Kasumi-1 (cell line): ENCODE measurements at places on chromosomes 7 and 10.

- DNase-seq: no peak
Measured at GRCh38 chr10:7610026-7610425, 56.7 kb downstream of the ITIH5 start.

GRCh38 chr10:19904202-19904661, 88.0 kb downstream of the PLXDC2 start:
- no peak for DNase-seq

GRCh38 chr7:77548206-77548605, 11.1 kb downstream of the PTPN12 start:
- no peak for DNase-seq

DNA sequence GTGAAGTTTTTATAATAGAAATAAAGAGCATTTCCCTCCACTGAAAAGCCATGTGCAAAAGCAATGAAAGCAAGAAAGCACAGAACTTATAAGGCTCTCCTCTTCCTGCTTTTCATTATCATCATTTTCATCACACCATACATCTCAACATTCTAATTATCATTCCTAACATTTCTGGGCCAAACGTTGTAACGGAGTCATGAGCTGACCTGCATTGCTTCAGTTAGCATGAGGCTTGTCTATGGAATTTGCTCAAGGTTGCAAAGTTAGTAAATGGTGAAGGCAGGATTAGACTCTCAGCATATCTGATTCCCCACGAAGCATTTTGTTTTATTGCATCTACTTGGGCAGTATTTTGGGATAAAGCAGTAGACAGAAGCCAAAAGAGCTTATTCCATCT, 11.4 kb downstream of the SCIN start:
- DNase-seq: no peak

- peak; percentile 93 for DNase-seq
Measured at GRCh38 chr10:121838931-121839330, 88.9 kb downstream of the ATE1 start.

DNA sequence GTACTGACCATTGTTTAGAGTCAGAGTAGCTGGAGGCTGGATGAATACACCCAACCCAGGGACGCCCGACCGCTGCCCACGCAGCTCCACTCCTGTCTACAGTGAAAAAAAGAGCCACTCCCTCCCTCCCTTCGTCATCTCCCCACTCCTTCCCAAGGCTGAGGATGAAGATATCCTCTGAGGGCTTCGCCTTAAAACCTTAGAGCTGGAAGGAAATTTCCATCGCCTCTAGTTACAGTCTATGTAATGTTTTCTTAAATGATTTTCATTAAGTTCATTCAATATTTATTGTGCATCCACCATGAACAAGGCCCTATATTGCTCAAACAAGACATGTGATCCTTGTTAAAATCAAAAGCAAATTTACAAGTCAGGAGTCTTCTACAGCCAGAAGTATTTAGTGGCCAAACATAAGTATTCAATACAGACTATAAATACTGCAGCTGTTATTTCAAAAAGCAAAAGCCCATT, 11.3 kb upstream of the SLIT1 start:
- no peak for DNase-seq

GRCh38 chr7:39624442-39624807, 1.1 kb downstream of the RALA start:
- DNase-seq: no peak

GRCh38 chr10:86266446-86267242, 100.0 kb downstream of the GRID1 start:
- no peak for DNase-seq

DNA sequence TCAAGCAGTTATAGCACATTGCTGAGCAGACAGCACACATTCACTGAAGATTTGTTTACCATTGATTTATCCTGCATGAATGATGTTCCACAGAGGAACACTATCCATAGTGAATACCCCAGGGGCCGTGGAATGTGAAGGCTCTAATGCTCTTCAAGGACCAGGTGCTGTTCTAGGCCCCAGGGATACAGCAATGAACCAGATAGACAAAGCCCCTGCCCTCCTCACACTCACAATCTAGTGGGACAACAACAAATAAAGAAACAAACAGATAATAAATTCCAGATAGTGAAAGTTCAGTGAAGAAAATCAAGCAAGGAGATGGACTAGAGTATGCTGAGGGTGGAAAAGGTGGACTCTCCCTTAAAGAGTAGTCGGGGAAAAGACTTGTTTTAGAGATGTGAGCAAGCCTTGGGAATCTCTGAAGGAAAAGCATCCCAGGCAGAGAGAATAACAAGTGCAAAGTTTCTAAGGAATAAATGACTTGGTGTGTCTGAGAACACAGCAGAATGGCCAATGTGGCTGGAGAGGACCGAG, 117.7 kb downstream of the CCDC71L start:
- DNase-seq: no peak

DNA sequence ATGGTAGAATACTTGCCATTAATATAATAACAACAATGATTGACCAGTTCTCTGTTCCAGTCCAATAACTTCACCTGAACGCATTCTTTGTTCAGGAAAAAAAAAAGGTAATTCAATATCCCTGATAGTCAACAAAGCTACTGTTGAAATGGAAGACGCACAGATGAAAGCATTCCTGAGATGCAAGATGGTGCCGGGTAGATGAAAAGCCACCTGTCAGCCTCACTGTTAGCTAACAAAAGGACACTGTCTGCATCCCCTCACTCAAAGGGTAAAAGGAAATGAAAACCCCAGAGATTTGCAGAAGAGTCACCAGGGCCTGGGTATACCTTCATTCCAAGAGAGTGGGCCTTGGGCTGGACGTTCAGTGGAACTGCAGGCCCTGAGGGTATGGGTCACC, 357.4 kb downstream of the PLXNA4 start:
- no peak for DNase-seq

DNA sequence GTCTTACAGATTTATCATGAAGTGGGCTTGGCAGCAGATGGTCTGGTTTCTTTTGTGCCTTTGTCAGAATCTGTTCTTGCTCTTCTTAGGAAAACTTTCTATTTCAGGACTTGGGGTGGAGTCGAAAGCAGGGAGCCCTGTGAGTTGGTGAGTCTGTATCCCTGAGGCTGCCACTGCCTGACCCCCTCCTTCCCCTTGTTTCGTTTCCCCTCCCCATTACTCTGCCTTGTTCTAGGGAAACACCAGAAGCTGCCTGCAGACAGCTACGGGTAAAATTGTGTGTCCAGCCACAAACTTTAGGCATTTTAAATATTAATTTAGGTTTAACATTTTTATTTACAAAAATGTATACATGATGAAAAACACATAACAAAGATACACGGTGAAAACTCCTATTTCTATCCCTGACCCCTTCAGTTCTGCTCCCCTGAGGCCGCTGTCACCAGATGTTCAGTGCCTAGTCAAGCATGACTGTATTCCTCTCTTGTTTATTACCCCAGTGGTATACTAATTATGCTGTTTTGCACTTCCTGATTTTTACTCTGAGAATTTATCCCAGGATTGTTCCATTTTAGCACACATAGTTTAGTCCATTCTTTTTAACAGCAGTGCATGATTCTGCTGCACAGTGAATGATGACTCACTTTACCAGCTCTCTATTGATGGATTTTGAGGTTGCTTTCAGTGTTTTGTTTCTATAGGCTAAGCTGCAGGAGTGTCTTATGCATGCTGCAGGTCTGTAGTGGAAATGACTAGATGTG, 9.1 kb downstream of the TSPAN14 start:
- no peak for DNase-seq

DNA sequence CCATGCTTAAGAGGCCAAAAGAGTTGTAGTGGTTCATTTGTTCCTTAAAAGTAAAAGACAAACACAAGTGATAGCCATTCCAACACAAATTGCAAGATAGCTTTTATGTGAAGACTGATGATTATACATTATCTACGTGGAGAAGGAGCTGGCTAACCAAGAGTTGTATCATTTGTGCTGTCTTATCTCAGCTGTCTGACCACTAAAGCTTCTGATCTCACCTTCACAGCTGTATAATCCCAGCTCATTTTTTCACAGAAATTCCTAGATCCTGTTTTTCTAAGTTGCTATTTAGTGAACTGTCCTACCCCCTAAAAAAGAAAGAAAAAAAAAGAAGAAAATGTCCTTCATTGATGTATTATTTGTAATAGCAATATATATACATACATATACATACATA, 9.8 kb downstream of the USP6NL start:
- DNase-seq: no peak

GRCh38 chr7:105297985-105298384, 90.7 kb downstream of the SRPK2 start:
- DNase-seq: no peak

GRCh38 chr7:1176891-1177373, 16.9 kb upstream of the ZFAND2A start:
- DNase-seq: peak; percentile 42

DNA sequence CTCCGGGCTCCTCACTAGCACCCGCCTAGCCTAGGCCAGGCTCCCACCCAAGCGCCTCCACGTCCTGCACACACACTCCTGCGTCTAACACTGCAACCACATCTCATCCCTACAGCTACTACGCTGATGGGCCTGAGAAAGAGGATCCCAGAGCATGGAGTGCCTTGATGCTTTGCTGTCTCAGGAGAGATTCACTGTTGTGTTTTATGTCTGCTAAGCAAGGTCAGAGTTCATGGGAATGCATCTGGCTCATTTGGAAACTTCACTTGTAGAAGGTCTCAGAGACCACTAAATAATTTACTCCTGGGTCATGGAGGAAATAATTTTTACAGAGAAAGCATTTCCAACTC, 88.7 kb downstream of the SLIT1 start:
- no peak for DNase-seq

DNA sequence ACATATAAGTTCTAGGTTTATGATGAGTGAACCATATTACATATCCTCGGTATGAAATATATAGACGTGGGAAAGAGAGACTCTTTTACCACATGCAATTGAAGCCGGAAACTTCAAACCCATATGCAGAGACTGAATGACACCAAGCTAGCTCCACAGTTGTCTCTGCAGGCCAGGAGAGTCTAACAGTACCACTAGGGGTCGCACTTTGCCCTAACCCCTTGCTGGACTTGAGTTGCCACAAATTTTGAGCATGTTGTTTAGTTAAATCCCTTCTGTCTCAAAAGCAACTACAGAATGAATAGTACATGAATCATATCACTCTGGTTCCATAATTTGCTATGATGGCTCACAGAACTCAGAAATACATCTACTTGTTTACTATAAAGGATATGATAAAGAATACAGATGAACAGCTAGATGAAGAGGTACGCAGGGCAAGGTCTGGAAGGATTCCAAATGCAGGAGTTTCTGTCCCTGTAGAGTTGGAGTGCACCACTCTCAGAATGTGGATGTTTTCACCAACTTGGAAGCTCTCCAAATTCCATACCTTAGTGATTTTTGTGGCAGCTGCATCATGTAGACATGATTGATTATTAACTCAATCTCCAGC, 112.4 kb upstream of the YAE1 start:
- DNase-seq: peak; percentile 87

DNA sequence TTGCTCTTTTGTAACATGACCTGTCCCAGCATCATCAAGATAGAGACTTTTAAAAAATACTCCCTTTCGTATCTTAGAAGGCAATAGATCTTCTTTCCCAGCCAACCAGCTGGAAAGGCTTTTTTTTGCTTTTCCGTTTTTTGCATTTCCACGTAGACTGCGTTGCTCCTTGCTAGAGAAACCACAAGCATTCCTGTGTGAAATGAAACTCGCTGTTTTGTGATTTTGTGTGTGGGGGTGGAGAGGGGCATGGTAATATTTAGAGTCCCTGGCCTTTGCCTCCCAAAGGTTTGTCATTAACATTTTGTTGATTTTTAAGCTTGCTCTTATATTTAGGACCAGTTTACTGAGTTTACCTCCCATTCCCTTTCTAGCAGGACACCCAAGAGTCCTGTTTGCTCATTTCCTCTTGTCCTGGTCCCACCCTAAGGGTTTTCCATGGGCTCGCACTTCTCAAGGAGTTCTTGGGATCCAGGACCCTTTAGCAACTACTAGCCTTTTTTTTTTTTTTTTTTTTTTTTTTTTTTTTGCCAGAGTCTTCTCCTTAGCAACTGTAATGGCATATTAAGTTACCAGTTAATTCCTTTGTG, 243.6 kb downstream of the BICC1 start:
- DNase-seq: no peak

DNA sequence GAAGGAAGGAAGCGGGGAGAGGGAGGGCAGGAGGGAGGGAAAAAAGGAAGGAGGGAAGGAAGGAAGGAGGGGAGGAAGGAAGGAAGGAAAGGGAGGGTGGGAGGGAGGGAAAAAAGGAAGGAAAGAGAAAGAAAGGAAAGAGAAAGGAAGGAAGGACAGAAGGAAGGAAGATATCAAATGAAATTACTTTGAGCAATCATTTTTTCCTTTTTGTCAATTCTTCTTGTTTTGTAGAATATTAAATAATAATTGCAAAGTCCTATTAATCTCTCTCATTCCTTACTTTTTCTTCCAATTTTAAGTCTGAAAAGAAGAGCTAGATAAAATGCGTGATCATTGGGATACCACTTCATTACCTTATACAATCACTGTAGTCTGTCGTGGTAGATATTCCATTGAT, 117.5 kb downstream of the PLXDC2 start:
- DNase-seq: no peak

- no peak for DNase-seq
Measured at GRCh38 chr7:149704507-149704906, 68.9 kb downstream of the ZNF467 start.

GRCh38 chr10:114691442-114691941, 33.4 kb upstream of the ABLIM1 start:
- no peak for DNase-seq

- no peak for DNase-seq
Measured at GRCh38 chr10:51117053-51117660, 42.9 kb downstream of the PRKG1 start.

GRCh38 chr7:80921130-80921529, 2.3 kb upstream of the SEMA3C start:
- DNase-seq: no peak

DNA sequence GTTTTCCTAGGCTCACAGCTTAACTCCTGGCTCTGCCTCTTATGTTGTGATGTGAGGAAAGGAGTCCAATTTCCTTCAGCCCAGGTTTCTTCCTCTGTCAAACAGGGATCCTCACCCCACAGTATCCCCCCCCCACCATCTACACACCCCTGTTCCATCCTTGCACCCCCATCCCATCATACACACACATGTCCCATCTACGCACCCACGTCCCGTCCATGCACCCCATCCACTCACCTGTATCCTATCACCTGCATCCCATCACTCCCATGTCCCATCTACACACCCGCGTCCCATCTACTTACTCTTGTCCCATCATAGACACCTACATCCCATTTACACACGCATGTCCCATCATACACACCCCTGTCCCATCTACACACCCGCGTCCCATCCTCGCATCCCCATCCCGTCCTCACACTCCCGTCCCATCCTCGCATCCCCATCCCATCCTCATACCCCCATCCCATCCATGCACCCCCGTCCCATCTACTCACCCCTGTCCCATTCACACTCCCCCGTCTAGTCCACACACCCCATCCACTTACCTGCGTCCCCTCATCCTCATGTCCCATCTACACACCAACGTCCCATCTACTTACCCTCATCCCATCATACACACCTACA, 117.3 kb downstream of the TRRAP start:
- no peak for DNase-seq

GRCh38 chr7:150727381-150727780, 9.8 kb upstream of the GIMAP5 start:
- no peak for DNase-seq
